ENCODE measurements at places on chromosomes 2 and 18.

- DNase-seq = peak; percentile 27
Observed at GRCh38 chr2:100142393-100142792, at the start of gene AFF3. Gene AFF3 (minus strand): TSS chr2:100142590. CDS start chr2:100104454, 38,136 bp downstream.

GRCh38 chr2:40470822-40471813 is 19.2 kb upstream of the SLC8A1 start:
- no peak for DNase-seq

GRCh38 chr18:43735570-43735969 is 458.3 kb upstream of the SYT4 start:
- no peak for DNase-seq

DNA sequence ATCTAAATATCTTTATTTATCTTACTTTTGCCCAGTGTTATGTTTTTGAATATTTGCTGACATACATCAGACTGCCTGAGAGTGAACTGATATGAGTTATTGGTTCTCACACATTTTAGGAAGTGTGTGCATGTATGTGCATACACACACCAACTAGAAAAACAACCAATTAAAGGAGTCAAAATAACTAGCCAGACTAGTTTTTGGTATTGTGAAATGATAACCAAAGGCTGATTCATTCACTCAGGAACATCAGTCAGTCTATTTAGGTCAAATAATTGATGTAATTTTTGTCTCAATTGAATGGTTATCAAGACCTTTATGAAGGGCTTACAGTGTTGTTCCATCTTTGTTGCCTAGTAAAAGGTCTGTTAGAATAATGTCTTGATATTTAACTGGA is 369.3 kb upstream of the VRK2 start:
- DNase-seq = no peak

- no peak for DNase-seq
Observed at GRCh38 chr2:128769457-128770142, 450.9 kb upstream of the HS6ST1 start.

- DNase-seq = no peak
Observed at GRCh38 chr2:232539298-232540231, at the start of gene CHRNG. Gene CHRNG (plus strand): TSS chr2:232539692. CDS start chr2:232539748, 56 bp downstream.

GRCh38 chr2:34480366-34480765 is 881.3 kb upstream of the FAM98A start:
- DNase-seq = no peak

DNA sequence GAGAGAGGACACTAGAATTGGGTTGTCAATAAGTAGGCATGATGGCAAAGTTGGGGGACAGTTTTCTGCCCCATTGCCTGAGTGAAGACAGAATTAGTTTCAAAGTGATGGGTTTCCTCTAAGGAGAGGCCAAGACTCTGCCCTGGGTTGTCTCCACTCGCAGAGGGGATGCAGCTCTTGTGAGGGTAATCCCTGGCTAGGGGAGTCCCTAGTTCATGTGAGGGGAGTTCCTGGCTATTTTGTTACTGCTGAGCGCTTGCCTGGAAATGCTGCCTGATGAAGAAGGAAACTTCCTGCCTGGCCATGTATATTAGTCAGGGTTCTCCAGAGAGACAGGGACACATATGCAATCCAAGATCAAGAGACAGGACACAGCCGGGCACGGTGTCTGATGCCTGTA is 501.5 kb downstream of the BCL11A start:
- no peak for DNase-seq

DNA sequence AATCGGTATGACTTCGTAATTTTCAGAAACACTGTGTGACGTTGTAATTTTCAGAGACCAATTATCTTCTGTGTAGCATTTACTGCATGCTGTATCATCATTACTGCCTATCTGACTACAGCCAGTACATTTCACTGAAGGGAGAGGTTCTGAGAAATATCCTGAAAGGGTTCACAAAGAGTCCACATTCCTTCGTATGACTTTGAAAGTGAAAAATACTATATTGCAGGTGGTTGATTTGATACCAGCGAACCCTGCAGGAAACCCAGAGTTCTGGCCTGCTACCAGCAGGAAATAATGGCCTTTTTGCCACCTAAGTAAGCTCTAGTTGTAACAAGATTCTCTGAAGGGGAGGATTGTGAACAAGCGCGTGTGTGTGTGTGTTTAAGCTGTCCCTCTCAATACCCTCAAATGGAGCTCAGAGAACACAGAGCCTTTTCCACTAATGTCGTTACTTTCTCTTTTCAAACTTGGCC is 155.5 kb downstream of the ARHGAP28 start:
- DNase-seq = no peak

DNA sequence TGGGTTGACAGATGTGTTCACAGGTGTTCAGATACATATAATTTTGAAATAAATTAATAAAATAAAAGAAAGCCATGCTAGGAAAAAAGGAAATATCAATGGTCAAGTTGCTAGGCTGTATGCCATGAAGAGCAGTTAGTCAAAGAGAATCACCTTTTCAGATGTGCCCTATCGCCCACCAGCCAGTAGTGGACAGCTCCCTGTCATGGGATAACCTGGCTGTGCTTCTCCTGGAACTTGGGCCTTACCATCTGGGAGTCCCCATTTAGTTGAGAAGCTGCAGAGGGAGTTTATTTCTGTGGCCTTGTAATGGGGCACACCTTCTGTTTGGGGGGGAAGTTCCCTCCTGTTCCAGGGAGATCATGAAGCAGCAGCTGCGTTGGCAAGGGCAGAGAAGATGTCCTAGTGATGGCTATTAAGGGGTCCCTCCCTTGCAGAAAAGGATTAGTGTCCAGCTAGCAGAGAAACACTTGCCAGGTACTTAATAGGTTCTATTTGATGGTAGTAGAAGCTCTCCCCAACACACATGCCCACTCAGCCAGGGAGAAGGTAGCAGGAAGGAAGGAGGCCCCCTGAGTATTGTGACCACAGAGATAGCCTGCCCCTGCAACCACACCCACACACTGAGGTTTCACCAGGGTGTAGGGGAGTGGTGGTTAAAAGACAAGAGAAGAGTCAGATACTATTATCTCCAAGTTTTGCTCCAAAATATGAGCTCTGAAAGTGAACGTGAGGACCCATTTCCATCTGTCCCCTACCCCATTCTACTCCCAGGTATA is 117.7 kb downstream of the B3GNT2 start:
- no peak for DNase-seq

- DNase-seq = no peak
Observed at GRCh38 chr2:212595036-212595654, 56.5 kb upstream of the ERBB4 start.

GRCh38 chr2:200649724-200650123 is 63.9 kb downstream of the AOX1 start:
- no peak for DNase-seq

DNA sequence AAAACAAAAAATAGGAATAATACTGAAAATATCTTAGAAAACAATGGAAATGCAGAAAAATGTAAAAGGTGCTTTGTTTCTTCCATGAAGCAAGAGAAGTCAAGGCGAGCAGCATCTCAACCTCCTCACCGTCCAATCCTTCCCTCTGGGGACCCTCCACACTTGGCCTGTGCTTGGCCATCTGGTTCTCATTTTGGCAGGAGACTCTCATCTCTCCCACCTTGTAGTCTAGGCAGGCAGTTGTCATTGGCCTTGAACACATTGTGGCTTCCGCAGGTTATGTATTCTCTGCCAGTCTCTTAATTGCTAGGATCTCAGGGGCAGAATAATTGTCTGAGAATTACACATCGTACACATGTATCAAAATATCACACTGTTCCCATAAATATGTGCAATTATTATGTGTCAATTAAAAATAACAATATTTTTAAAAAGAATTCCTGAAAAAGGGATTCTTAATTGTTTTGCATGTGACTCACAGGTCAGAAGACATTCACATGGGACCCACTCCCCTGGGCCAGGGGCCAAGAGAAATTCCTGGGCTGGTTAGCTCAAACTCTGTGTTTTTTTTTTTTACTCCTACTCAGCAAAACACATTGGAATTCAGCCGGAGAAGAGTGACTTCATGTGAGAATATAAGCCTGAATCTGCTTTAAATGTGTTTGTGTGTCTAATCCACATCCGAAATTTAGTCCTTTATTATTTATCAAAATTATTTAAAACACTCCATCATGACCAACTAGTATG is 14.0 kb upstream of the ANKRD62 start:
- no peak for DNase-seq

DNA sequence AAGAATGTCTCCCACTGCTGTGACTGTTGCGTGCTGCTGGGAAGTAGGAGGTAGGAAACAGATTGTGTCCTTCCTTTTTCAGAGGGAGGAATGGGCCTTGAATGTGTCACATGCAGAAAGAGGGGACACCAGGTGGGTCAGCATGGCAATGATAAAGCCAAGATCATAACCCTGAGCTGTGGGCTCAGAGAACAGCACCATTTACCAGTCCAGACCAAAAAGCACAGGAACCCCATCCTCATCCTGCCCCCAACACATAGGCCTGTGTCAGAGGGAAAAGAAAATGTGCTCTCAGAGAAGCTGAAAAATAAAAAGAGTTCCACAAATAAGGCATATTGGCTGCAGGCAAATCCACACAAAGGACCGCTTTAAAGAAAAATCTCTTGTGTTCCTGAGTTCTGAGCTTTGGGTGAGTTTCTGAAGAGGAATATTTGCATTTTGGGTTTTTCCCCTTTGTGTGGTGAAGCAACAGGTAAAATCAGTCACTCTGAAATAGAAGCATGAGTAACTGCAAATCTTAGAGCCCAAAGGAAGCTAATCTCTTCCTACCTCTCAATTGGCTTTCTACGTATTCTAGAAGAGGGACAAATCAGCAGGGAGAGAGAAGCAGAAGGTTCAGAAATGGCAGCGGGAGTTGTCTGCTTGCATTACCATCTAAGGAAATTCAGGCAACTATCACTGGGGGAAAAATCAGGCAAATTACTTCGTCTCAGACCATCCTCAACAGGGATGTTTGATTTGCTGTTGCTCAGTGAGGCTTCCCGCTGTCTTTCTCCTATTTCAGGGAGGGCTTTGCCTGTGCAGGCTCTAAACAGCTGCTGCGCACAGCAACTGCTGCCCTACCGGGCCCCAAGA is 106.8 kb downstream of the BCL11A start:
- DNase-seq = no peak

GRCh38 chr2:74253306-74253970 is 55.0 kb downstream of the MTHFD2 start:
- no peak for DNase-seq

DNA sequence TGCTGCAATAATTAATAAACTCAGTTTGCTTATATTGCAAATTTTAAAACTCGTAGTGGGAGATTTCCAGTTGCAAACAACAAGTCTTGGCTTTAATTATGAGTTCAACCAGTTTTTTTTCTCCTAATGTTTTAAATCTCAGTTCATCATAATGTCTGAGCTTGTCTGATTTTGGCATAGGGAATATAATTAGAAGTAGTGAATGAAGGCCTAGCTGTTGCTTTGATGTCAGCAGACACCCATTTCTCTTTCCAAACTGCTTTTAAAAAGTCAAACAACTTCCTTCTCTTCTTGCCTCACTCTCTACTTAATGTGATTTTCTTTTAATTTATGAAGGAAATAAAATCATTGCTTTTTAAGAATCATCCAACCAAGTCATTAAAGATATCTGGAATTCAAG is 1462.1 kb downstream of the DPP10 start:
- DNase-seq = no peak

DNA sequence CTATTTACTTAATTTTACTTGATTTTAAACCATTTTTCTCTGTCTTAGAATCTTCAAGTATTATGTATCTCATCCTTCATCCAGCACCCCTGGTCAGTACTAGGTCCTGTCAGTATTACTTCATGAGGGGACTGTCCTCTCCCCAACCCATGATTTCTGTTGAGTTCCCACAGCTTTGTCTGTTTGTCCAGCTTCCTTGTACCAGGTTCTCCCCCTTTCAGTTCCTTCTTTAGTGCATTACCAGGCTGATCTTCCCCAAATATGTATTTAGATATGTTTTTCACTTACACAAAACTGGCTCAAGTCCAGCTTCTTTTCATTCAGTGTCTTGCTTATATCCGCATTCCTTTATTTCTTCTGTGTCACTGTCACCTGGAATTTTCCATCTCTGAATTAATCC is 13.8 kb upstream of the TTC27 start:
- no peak for DNase-seq

DNA sequence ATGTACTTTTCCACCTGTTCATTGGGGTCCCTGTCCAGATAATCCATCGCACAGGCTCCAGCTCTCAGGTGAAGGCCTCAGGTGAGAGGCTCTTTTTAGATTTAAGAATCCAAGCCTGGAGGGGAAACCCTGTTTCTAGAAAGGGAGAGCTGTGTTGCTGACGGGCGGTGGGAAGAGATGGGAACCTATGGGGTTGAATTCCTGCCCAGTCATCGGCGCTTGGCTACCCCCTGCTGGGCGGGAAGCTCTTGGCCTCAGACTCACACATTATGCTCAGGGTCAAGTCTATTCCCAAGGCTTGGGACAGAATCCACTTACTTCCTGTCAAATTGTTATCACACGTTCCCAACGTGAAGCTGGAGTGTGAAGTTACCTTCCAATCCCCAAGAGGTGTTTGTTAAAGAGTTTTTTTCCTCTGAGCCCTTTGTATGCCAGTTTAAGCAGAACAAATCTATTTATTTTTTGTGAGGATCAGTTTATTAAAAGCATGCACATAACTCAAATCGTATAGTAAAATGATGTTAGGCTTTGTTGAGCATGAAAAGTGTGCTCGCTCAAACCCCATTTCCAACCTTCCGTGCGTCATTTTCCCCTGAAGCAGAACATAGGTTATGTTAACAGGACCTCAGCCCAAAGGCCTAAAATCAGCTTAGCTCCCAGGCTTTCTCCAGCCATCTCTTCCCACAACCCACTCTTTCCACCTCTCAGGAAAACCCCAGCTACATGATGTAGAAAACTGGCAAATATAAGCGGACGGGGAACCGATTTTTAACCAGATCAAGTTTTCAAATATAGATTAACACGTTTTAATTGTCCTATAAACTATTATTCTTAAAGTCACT is 181.7 kb upstream of the ETAA1 start:
- DNase-seq = no peak

GRCh38 chr18:58669731-58670378 is 1.4 kb upstream of the MALT1 start:
- DNase-seq = no peak

DNA sequence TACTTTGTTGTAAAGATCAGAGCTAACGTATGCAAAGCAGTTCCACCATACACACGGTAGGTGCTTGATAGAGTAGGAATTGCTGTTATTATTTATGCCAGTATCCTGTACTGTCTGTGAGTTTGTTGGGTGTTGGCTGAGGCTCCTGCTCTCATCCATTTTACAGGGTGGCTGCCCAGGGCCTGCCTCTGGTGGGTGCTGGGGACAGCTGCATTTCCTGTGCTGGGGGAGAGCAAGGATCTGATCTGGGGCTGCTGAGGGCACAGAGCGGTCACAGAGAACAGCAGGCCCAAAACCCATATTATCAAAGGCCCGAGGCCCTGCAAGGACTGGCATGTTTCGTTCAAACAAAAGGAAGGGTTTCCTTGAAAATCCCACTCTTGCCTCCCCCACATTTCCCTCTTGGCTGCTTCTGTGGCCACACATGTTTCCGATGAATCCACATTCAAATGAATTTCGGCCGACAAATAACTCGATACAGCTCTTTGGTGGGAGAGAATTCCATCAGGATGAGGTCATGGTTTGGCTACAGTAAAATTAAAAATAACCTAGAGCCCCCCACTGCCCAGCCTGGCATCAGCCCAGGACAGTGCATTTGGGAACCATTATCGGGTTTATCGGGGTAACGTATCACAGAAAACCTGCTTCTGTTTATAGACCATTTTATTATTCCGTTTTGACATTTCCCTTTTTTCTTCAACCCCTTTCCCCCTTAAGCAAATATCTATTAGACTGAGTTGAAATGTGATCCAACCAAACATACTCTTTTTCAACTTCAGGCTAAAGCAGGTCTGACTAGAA is 143.4 kb downstream of the CYRIA start:
- DNase-seq = no peak

Data from stimulated activated CD4-positive, alpha-beta T cell treated with anti-CD3 and anti-CD28 coated beads, TNF-alpha, amount 100 ng/mL, for 48 hours (primary cell).